ENCODE measurements at places on chromosomes 1 and 21.

GRCh38 chr21:45698493-45699184, 55.1 kb downstream of the PCBP3 start:
- peak; percentile 54 for DNase-seq

GRCh38 chr1:51344602-51345299, 14.4 kb upstream of the TTC39A start:
- DNase-seq, result no peak

GRCh38 chr1:33377756-33378155, 53.1 kb downstream of the PHC2 start:
- DNase-seq, result no peak

- no peak for DNase-seq
Observed at GRCh38 chr21:15445327-15445726, 284.5 kb upstream of the USP25 start.

GRCh38 chr1:116870300-116870699, 39.4 kb upstream of the PTGFRN start:
- no peak for DNase-seq

- DNase-seq, result no peak
Observed at GRCh38 chr1:89519779-89520358, 4.8 kb upstream of the LRRC8B start.

DNA sequence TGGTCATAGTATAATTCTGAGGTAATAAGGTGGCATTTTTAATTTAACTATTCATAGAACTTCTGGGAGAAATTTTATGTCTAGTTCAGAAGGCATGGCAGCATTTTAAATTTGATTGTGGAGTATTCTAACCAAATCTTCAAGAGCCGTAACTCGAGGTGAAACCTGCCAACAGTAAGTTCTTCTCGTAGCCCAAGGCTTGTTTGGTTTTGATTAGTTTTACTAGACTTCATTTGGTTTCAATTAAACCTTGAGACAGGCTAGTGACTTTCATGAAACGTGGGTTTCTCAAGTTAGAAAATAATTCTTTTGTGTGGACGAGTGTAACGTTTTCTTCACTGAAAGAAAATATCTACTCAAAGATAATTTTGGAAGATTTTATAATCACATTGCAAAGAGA, 395.5 kb downstream of the USP25 start:
- no peak for DNase-seq

Measured in cerebellar nuclear complex (tissue), 1 donor.